ENCODE measurements at places on chromosomes 6 and 20.

DNA sequence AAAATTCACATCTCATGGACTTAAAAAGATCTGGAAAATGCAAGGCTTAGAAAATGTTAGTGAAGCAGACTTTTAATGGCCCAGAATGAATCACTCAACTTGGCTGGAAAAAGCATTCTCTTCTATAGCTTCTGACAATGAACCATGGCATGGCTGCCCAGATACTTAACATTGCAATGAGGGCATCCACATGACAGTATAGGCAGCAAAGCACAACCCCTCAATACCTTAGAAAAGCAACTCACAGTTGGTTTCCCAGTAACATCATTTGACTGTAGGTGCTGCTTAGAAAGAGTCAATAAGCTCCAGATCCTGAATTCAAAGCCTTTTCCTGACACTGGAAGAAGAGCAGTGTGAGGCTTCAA, 155.8 kb downstream of the EYA4 start:
- no peak for DNase-seq

- no peak for DNase-seq
Observed at GRCh38 chr6:107374264-107374663, 85.1 kb downstream of the PDSS2 start.

GRCh38 chr6:54860739-54861138, 14.2 kb downstream of the FAM83B start:
- peak; percentile 3 for DNase-seq

GRCh38 chr20:2618815-2619214, 33.6 kb upstream of the NOP56 start:
- no peak for DNase-seq

GRCh38 chr6:70234561-70235236, 68.2 kb downstream of the COL9A1 start:
- no peak for DNase-seq

DNA sequence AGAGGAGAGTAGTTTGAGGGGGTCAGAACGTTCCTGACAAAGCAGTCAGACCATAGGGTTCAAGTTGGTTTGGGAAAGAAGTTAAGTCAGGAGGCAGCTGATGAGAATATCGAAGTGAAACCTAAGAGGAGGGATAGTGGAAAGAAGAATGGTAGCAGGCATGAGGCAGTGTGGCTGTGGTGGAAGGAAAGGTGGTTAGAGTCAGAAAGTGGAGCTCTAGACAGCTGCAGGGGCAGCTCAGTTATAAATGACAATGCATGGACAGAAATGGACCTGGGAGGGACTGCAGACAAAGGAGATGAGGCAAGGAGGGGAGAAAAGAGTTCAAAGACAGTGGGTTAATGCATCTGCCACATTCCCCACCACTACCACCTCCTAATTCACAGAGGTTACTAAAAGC, 66.6 kb downstream of the SMLR1 start:
- no peak for DNase-seq

GRCh38 chr20:34948030-34948429, 7.6 kb downstream of the GSS start:
- peak; percentile 85 for DNase-seq

GRCh38 chr6:48813836-48814235, 649.2 kb downstream of the MMUT start:
- peak; percentile 6 for DNase-seq

GRCh38 chr6:42410861-42411260, 40.9 kb downstream of the TRERF1 start:
- DNase-seq, result no peak

DNA sequence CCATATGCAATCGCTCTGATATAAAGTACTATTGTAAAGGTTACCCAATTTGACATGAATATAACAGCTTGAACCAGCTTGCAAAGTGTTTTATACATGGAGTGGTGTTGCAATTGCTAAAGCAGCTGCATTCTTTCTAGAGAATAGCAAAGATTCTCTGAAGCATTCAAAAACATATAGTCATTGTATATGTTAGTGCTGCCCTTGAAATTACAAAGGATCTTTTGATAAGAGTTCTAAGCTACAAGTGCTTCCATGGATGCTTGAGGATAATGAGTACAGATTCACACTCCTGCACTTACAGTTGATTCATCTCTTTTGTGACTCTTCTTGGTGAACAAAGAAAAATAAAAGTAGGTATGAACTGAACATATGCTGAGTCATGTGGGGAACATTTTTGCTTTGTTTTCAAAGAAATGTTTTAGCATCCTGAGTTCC, 175.7 kb downstream of the ALDH8A1 start:
- DNase-seq, result peak; percentile 68

- no peak for DNase-seq
Observed at GRCh38 chr6:53792016-53792415, 2.8 kb upstream of the LRRC1 start.

GRCh38 chr6:160519603-160520042, 144.5 kb downstream of the LPA start:
- DNase-seq, result no peak

DNA sequence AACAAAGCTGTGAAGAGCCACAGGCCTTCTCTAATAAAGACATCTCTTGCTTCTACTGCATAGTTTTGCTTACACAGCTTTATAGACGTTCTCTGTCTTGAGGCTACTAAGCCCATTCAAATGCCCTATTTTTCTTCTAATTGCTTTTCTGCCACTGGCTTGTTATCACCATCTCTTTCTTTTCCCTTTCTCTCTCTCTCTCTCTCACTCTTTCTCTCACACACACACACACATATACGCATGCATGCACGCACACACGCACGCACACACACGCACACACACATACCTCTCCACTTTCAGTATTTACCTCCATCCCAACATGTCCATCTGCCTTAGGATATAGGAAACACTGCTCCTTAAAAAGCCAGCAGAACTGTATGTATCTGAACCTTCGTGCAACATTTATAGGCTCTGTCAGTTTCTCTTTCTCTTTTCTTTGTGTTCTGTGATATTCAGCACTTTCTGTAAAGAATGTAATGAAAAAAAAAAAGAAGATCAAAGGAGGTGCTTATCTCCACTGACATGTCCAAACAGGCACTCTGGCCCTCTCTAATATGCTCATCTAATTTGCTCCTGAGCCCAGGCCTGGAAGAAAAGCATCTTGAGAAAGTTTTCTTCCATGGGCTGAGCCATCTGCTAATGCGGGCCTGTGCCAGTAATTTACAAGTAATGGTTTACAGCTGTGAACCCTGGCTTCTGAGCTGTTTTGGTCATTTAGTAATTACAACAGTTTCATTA, 1046.7 kb upstream of the MAP3K7 start:
- DNase-seq, result no peak

GRCh38 chr6:108710551-108710950, 137.7 kb upstream of the ARMC2 start:
- DNase-seq, result no peak

DNA sequence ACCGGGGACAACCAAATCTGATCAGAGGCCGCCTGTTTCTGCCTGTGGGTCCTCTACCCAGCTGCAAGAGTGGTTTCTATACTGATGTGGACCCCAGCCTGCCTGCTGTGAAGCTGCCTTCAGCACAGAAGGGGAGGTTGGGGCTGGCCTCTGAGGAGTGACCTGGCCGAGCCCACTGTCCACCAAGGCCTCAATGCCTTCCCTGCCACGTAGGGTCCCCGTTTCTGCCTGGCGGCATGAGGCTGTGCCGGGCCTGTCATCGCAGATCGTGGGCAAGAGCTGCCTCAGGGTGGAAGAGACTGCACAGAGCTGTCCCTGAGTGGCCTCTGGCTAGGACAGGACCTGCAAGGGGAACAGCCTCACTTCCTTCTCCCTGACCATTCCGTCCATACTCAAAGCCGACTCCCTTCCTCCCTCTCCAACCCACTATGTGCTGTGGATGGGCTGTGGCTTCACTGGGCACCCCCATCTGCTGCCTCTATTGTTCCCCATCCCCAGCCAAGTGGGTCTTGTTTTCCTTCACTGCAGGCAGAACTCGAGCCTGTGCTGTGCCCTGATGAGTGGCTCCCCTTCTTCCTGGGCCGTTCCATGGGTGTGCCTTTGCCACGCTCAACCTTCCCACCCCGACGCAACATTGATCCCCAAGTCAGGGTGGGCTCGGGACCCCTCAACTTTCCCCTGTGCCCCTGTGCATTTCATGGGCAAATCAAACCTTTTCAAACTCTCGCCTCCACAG, 60.3 kb downstream of the ERMARD start:
- no peak for DNase-seq

GRCh38 chr6:7901056-7901455, 9.5 kb downstream of the TXNDC5 start:
- no peak for DNase-seq

DNA sequence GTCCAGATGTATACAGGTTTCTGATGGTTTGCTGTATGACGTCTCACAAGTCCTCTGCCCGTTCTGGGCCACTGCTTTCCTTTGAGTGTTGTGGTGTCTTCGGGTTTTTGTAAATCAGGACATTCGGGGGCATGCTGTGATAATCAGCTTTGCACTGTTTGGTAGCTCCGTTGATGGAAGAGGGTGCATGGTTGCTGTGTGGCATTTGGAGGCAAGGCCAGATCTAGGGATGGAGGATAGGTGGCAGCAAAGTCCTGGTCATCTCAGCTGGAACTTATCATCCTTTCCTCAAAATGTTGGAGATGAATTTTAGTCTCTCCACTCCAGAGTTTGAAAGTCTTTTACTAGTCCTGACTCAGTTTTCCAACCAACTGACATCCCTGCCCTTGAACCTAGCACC, 91.0 kb downstream of the SCP2D1 start:
- peak; percentile 6 for DNase-seq

- no peak for DNase-seq
Observed at GRCh38 chr6:156809446-156810178, 32.4 kb downstream of the ARID1B start.

GRCh38 chr6:56742122-56742791, 99.6 kb upstream of the DST start:
- no peak for DNase-seq

GRCh38 chr20:64145458-64146300, 18.6 kb upstream of the MYT1 start:
- no peak for DNase-seq
